Stimulated activated CD8-positive, alpha-beta memory T cell treated with anti-CD3 and anti-CD28 coated beads, Interleukin-12 subunit alpha, Interleukin-12 subunit beta, amount 100 ng/mL, for 4 hours (primary cell): ENCODE measurements at places on chromosomes 4 and X.

- no peak for DNase-seq
Measured at GRCh38 chr4:24880186-24880585, 32.7 kb downstream of the CCDC149 start.

DNA sequence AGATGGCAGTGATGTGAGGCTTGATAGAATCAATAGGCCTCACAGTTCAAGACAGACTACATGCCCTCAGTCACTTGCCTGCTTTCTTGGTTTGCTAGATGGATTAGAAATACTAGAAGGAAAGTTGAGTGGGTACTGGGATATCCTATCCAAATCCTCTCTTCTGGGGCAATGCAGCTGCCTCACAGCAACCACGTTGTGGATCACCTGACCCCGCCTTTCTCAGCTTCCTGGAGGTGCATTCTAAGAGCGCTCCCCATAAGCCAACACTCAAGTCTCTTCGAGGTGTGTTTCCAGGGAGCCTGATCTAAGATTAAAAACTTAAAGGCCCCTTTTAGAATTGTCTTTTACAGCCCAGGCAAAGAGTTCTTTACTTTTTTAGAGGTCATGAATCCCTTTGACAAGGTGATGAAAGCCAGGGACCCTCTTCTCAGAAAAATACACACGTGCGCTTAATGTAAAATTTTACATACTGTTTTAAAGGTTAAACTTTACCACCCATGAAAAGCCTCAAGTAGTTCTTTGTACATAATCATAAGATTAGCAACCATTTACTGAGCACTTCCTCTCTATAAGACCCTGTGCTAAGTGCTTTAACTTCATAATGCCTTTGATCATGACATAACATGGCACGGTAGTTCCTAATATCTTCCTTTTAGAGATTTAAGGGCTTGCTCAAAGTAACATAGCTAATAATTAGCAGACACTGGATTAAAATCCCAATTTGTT is 840 bp upstream of the RPL34 start:
- DNase-seq, result no peak

DNA sequence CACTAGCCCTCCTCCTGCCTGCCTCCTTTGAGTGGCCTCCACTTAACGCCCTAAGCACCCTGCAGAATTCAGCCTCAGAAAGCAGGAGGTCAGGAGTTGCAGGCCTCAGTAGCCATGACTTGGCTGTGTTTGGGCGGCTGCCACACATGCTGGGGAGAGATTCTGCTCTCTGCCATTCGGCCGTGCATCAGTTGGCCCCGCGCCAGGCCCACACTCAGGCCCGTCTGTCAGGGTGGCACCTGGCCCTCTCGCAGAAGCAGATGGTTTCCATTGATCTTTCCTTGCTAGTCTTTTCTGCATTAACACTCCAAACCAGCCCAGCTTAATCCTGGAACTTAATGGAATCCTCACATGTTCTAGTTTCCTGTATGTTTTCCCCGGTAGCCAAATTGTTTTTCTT is 30.7 kb upstream of the ATP6AP2 start:
- DNase-seq, result no peak

DNA sequence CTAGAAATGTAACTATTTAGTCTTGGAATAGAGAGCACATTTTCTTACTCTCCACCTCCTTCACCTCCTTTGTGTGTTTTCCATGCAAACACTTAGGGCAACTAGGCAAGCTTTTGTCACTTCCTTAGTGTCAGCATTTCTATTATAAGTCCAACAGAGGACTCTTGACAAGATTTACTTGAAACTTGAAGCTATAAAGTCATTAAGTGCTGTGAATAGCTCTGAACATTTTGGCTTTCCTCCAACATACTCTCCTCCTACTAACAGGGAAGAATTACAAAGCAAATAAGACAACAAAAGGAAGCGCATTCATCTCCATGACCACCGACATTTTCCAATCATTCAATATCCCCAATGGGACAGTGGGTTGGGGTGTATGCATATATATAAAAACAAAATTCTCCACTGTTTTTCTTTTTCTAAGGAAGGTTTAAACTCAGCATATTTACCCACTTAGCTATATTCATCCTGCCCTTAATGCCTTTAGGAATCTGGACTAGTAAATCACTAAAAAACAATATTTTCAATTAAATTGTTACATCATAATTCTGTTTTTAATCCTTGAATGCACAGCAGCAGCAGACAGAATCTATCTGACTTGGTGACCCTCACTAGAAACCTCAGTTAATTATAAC is 264.6 kb downstream of the SNCA start:
- no peak for DNase-seq

- DNase-seq, result no peak
Measured at GRCh38 chrX:77938083-77938680, 27.7 kb downstream of the ATP7A start.

DNA sequence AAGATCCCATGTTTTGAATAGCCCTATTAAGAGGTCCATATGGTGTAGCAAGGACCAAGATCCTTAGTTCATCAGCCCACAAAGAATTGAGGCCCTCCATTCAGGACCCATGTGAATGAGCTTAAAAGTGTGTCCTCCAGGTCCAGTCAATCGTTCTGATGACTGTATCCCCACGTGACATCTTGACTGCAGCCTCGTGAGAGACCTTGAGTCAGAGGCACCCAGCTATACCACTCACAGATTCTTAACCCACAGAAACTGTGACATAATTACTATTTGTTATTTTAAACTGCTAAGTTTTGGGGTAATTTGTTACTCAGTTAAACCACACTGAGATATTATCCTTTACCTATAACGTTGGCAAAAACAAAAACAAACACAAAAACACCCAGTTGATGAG is 62.4 kb downstream of the ZNF182 start:
- no peak for DNase-seq
